HCT116 (cell line): ENCODE measurements at places on chromosomes 3 and 15. TPM values are rescaled to one million over a fixed set of nuclear protein-coding genes. Genes with fewer than 3 reads are reported as not detected.

Gene PPARG
- 71.6 TPM for total RNA-seq

Gene CDCP1
- total RNA-seq, result 196 TPM

Gene MCF2L2
- 1.5 TPM for total RNA-seq

- H3K27ac ChIP-seq, result no peak overlapping the region
- H3K36me3 ChIP-seq, result no peaks in the 10 kb centered on the region; the same call in 1 of the 2 replicates
- no peak overlapping the region for H3K4me3 ChIP-seq
- DNase-seq, result no peak
- H3K4me1 ChIP-seq, result no peaks in the 10 kb centered on the region
These were observed 58.6 kb downstream of the SYNM start for GRCh38 chr15:99163271-99164062.
